ENCODE measurements at places on chromosomes 12 and 14. TPM values are rescaled to one million over a fixed set of nuclear protein-coding genes. Genes with fewer than 3 reads are reported as not detected.

MAP3K9 gene
- 0.53 TPM for total RNA-seq

TPPP2 gene
- not detected for total RNA-seq

DNA sequence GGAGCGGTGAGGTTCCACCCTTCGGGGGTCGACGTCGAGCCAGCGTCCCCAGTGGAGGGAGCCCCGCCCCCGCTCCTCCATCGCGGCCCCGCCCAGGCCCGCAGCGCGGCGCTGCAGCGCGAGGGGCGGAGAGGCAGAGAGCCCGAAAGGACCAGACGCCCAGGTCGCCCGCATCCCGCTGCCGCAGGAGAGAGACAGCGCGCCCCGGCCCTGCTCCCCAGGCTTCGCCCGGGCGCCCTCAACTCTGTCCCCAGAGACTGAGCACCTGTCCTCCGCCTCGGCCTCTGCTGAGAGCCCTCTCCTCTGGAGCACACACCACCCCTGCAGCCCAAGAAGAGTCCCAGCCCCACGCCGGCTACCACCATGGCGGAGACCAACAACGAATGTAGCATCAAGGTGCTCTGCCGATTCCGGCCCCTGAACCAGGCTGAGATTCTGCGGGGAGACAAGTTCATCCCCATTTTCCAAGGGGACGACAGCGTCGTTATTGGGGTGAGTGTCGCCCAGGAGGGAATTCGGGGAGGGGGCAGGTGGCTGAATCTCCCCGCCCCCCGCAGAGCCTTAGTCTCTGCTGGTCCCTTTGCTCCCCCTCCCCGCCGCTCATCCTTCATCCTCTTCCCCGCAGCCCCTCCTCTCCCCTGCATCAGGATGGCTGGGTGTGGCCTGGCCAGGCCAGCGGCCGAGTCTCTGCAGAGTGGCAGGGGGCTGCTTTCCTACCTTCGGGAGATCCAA, at the start of gene KIF5A:
Gene KIF5A (plus strand): TSS at position 136 of the 732 bp plus-strand sequence. CDS start 228 bp downstream, at position 364.
- no peak for DNase-seq

DNA sequence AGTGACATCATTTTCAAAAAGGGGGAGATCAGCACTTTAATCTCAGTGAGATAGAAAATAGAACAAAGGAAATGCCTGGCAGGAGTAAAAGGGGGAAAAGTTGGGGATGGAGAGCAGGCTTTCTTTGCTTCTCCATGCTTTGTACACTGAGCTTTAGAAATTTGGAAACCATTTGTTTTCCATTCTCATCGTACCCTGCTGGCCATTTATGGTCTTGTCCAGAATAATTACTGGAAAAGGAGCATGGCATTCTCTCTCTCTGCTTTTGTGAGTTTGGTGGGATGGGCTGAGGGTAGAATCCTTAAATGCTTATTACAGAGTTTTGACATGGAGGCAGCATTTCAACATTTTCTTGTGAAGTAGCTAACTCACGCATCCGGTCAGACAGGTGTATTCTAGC, 104.4 kb upstream of the FLRT2 start:
- no peak for DNase-seq

GRCh38 chr14:75470238-75470797, 42.5 kb downstream of the JDP2 start:
- DNase-seq = no peak

- DNase-seq = no peak
Measured at GRCh38 chr14:94317259-94317658, 5.9 kb downstream of the SERPINA6 start.

GRCh38 chr14:56341766-56342493, 223.7 kb downstream of the PELI2 start:
- DNase-seq = peak; percentile 46

GRCh38 chr14:32129124-32129523, 52.0 kb downstream of the ARHGAP5 start:
- DNase-seq = peak; percentile 9

DNA sequence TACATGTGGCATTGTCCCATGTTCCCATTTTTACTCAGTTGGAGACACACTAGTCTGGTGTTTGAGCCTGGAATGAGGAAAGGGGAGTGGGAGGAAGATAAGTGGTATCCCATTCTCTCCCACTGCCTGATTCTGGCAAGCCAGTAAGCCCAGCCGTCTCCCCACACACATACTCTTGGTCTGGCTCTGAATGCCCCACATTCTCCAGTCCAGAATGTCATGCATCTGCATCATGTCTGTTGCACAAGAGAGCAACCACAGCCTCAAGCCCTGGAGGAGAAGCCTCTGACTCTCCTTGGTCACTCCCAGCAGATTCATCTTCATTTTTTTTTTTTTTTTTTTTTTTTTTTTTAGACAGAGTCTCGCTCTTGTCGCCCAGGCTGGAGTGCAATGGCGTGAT, 48.0 kb downstream of the DRAM1 start:
- DNase-seq = peak; percentile 96

DNA sequence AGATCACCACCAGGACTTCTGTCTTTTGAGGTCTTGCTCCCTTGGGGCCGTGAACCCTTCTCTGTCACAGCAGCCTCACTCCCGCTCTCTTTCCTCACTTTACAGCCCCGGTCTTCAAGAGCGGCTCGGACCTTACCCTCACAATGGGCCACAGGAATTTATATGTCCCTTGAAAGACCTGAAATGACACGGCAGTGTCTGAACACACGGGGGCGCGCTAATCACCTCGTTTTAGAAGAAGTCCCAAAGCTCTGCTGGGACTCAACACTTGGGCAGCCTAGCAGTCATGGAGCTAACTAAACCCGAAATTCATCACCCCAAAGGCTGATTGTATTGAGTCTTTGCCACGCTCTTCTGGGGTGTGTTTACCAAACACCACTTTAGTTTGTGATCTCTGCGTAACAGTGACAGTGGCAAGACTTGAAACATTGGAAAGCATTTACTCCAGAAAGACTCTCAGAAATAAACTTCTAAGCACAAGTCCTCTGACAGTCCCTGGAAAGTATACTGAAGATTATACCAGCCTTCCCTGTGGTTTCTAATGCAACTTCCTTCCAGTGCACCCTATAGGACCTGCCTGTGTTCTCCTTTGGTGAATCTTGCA, 29.0 kb downstream of the SERPINA11 start:
- DNase-seq = peak; percentile 51

All from myocyte (in vitro differentiated cells).